ENCODE measurements at places on chromosomes 1 and 21. TPM values are rescaled to one million over a fixed set of nuclear protein-coding genes. Genes with fewer than 3 reads are reported as not detected.

The RIMKLA gene
- under 0.01 TPM for total RNA-seq

The MXRA8 gene
- 397 TPM for total RNA-seq

The KCTD3 gene
- 76.0 TPM for total RNA-seq

The ERICH3 gene
- 0.17 TPM for total RNA-seq

The S100B gene
- not detected for total RNA-seq

The FMO5 gene
- total RNA-seq, result 1.3 TPM

The PLEKHA6 gene
- total RNA-seq, result 3.8 TPM

Measured in fibroblast of lung (primary cell).